Right hindlimb (tissue), 1 donor: ENCODE measurements at places on chromosomes 5 and 9.

- DNase-seq, result no peak
Measured at GRCh38 chr5:146461319-146461718, 14.2 kb downstream of the TCERG1 start.

DNA sequence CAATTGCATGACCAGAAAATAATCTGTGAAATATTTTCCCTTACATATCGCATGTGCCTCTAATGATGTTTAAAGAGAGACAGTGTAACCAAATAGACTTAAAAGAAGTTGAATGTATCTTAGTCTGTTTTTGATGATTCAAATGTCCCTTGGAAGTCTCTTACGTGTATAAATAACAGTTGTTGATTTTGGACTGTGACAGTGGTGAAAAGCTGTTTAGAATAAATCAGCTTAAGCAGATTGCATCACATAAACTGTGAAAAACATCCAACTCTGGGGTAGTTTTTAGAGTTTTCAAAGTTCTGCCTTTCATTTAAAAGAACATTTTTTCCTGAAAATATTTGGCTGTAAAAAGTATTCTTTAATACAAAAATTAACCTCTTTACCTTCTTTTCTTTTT is 301.1 kb downstream of the PRR16 start:
- no peak for DNase-seq

GRCh38 chr5:18566671-18567070 is 932.4 kb downstream of the TAF11L14 start:
- no peak for DNase-seq

DNA sequence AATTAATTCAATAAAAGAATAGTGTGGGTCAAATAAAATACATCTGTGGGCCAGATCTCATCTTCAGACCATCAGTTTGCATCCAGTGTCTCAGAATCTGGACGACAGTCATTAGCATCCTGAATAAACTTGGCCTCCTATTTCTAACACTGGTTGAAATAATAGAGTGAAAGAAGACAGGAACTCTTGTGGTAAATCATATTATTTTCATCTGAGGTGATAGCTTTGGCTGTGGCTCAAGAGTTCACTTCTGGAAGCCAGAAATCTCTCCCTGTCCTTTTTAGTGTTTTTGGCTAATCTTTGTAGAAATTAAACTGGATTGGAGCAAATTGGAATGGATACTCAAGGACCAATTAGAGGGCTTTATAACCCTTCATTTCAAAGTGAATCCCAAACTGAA is 63.4 kb upstream of the HMHB1 start:
- no peak for DNase-seq

DNA sequence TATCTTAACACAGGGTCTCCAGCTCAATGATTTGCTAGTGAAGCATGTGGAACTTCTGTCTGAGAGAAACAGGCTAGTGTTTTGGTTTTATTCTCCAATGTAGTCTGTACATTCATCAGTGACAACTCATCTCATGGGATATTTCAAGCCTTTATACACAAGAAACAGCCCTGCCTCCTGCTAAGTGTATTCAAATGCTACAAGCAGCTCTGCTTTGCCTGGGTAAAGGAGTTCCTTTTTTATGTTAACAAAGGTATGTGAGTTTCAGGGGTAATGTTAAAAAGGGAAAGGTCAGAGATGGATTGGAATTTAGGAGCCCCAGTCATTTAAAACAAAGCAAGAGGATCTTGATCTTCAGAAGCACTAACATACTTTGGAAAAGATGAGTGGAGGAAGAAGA is 498.7 kb downstream of the ISL1 start:
- no peak for DNase-seq

- no peak for DNase-seq
Measured at GRCh38 chr9:122988920-122989621, 44.4 kb upstream of the GPR21 start.

GRCh38 chr5:41883936-41884335 is 13.7 kb upstream of the OXCT1 start:
- DNase-seq, result no peak

GRCh38 chr5:91007251-91007650 is 375.9 kb downstream of the ARRDC3 start:
- no peak for DNase-seq

DNA sequence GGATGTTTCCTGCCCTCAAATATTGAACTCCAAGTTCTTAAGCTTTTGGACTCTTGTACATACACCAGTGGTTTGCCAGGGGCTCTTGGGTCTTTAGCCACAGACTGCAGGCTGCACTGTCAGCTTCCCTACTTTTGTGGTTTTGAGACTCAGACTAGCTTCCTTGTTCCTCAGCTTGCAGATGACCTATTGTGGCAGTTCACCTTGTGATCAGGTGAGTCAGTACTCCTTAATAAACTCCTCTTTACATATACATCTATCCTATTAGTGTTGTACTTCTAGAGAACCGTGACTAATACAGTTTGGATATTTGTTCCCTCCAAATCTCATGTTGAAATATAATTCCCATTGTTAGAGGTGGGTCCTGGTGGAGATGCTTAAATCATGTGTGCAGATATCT is 681.9 kb upstream of the ARRDC3 start:
- no peak for DNase-seq

DNA sequence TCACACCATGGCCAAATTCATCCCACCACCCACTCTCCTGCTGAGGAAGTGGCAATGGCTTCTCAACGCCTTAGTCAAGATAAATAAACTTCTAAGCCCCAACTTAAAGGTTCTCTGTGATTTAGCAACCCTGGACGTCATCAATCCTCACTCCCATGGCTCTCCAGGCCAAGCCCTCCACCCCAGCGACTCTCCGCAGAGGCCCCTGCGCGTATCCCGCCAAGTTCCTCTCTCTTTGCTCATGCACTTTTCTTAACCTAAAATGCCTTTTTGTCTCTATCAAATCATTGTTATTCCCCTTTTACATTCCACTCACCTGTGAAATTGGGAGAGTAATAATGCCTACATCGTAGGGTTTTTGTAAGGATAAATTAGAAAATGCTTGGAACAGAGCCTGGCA is 88.6 kb downstream of the NRG2 start:
- DNase-seq, result no peak

GRCh38 chr9:21507483-21507790 is 25.3 kb upstream of the IFNE start:
- no peak for DNase-seq

DNA sequence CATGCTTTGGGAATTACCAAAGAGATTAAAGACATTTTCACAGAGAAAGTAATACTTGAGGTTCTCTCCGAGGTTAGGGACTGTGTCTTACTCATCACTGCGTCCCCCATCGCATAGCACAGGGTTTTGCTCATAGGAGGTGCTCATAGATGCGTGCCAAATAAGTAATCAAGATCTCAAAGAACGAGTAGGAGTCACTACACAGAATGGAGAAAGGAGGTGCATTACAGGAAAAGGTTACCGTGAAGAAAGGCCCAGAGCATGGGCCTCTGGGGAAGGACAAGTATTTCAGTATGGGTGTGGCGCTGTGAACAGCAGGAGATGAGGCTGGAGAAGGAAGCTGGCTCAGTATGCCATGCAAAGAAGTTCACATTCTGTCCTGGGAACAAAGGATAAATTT is 182.4 kb downstream of the ACTL7B start:
- no peak for DNase-seq

DNA sequence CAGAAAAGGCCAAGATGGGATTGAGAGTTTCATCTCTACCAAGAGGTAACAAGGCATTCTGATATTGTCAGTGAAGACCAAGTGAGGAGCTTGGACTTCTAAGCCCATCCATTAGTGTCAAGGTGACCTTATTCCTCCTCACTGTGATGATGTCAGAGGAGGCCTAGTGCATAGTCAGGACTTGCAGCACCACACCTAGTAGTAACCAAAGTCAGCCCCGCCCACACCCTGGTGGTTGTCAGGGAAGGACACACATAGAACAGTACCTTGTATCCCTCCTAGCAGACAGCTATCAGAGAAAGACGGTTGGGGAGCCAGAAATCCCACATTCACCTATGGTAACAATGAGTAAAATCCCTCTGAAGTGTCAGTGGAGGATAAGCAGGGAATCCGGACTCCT is 111.7 kb downstream of the AP3B1 start:
- DNase-seq, result no peak

- peak; percentile 77 for DNase-seq
Measured at GRCh38 chr5:1793301-1793740, 6.3 kb downstream of the MRPL36 start.

- no peak for DNase-seq
Measured at GRCh38 chr5:80925931-80926330, 34.2 kb upstream of the RASGRF2 start.

DNA sequence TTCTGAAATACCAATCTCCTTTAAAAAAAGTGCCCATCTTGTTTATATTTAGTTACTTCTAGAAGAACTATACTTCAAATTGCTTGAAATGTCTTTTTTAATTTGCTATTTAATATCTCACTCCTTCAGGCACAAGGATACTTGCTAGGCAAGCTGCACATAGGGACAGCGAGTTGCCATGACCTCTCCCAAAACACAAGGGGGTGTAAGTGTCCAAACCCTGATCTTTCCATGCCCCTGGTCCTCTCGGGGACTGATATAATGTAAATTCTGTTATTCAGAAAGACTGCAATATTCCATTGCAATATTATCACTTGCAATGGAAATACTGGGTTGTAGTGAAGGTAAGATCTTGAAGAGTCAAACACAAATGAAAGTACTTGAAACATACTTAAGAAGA is 480.4 kb downstream of the CETN3 start:
- DNase-seq, result no peak

GRCh38 chr5:175688352-175689146 is 30.7 kb downstream of the HRH2 start:
- DNase-seq, result peak; percentile 8
